Endodermal cell (in vitro differentiated cells): ENCODE measurements at places on chromosomes 1 and 21. TPM values are rescaled to one million over a fixed set of nuclear protein-coding genes. Genes with fewer than 3 reads are reported as not detected.

CRB1 gene
- total RNA-seq: not detected in 2 replicates

TNNI3K gene
- total RNA-seq: 1.1 to 1.6 TPM (median 1.5 TPM) in 3 replicates

CHIT1 gene
- 0.07 to 0.54 TPM in 2 of 3 replicates, not detected in the other for total RNA-seq

THEMIS2 gene
- total RNA-seq: 8.4 to 11.2 TPM (median 8.8 TPM) in 3 replicates

- no peak for DNase-seq
- H3K27me3 ChIP-seq: no peaks in the 10 kb centered on the region
- no peaks in the 10 kb centered on the region for H3K36me3 ChIP-seq
- peaks cover 26% of the 10 kb centered on the region for H3K4me1 ChIP-seq
Observed at GRCh38 chr1:112794654-112795239, 79.6 kb upstream of the PPM1J start.

DNA sequence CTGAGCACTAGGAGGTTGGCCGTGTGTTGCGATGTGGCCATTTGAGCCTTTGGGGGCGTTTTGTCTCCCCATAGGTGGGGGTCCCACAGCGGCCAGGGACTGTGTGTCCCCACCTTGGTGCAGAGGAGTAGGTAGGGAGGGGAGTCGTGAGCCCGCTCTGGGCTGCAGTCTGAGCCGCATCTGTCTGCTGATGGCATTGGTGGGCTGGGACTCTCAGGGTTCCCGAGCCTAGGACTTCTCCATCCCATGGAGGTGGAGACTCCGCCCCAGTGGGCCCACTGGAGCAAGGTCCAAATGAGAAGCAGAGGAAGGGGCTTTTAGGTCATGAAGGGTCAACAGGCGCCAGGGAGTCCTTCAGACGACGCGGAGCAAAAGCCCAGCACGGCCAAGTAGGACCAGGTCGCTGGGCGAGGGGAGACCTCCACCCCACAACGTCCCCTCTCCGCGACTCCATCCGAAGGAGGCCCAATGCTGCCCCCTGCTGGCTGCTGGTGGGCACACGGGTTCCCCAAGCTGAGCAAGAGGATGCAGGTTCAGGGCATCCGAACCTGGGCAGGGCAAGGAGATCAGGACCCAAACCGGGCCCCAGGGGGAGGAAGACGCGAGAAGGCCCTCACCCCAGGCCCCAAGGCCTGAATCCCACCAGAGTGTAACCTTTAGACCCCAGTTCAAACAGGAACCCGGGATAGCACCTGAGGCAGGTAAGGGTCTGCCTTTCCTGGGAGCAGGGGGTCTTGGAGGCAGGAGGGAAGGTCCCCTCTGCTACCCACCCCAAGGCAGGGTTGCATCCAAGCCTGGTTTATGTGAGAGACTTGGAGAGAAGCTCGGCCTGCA lies 14.9 kb downstream of the TTC34 start:
- peak; percentile 71 for DNase-seq
- no peaks in the 10 kb centered on the region for H3K36me3 ChIP-seq
- no peak overlapping the region for H3K4me3 ChIP-seq
- no peaks in the 10 kb centered on the region for H3K4me1 ChIP-seq

DNA sequence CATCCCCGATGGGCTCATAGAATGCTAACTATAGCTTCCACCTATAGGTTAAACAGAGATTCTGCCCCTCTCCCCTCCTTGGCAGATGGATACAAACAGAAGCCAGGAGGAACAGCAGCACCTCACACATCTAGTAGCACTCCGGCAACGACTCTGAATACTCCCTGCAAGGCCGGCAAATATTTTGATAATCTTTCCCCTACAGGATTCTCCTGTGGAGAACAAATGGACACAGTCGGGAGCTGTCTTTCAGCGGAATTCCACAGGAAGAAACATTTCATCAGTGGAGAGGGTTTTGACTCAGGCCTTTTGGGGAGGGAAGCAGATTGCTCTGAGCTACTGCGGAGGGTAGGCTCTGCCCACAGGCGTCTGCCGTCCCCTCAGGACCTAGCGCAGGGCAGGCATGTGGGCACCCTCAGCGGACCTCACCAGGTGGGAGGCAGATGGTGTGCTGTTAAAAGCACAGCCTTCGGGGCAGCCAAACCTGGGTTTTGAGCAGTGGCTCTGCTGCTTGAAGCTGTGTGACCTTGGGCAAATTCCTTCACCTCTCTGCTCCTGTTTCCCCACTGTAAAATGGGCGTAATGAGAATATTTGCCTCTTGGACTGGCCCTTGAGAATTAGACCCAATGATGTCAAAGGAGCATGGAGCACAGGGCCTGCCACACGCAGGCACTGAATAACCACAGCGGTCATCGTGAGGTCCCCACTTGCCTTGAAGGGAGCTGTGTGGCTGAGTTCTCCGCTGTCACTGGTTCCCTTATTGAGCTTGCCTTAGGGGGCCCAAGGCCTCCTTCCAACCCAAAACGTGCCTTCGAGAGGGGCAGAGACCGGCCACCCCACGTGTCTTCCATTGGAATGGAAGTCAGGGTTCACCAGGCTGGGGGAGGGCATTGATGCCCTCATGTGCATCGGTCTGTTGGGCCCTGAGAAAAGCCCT lies 19.2 kb upstream of the BCAR3 start:
- no peaks in the 10 kb centered on the region for H3K27me3 ChIP-seq
- DNase-seq: no peak

DNA sequence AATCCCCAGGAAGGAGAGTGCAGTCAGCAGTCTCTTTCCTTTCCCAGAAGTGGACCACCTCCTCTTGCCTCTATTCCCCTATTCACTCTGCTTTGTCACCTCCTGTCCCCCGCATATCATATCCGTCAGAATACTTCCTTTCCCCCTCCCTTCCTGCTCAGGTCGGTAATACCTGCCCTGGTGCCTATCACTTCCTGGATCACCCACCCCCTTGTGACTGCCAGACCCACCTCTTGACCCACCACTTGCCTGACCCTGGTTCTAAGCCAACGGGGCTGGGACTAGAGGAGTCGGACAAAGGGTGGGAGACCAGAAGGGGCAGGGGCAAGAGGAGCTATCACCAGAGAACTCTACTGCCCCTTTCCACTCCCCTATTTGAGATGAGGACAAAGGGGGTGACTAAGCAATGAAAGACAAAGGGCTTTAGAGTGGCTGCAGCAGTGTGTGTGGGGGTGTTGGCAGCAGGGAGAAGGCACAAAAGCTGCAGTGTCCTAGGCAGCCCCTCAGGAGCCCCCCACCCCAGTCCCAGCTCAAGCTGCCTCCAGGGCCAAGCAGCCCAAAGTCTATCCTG lies 1.7 kb upstream of the ADAMTS4 start:
- H3K4me3 ChIP-seq: no peak overlapping the region
- peak overlapping the region; percentile 70 for H3K27ac ChIP-seq
- peaks cover 22% of the 10 kb centered on the region for H3K36me3 ChIP-seq
- H3K4me1 ChIP-seq: peaks cover 18% of the 10 kb centered on the region

DNA sequence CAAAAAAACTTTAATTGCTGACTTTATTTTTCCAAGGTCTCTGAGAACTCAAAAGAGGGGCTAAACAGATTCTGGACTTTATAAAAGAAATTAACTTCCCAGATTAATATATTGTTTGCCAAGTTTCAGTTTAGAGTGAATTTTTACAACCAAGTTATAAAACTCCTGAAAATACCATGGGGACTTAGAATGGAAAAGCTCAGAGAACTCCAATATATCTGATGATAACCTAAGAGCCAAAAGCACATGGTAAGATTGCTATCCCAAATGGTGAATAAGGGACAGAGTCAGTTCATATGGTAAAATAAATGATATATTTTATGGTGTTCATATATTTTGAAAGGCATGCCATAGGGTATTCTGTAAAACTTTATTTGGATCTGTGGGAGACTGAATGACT lies 470.9 kb downstream of the TTLL7 start:
- no peak overlapping the region for H3K4me3 ChIP-seq
- no peak overlapping the region for H3K27ac ChIP-seq
- H3K4me1 ChIP-seq: peaks cover 4% of the 10 kb centered on the region
- DNase-seq: no peak
- H3K27me3 ChIP-seq: no peaks in the 10 kb centered on the region

DNA sequence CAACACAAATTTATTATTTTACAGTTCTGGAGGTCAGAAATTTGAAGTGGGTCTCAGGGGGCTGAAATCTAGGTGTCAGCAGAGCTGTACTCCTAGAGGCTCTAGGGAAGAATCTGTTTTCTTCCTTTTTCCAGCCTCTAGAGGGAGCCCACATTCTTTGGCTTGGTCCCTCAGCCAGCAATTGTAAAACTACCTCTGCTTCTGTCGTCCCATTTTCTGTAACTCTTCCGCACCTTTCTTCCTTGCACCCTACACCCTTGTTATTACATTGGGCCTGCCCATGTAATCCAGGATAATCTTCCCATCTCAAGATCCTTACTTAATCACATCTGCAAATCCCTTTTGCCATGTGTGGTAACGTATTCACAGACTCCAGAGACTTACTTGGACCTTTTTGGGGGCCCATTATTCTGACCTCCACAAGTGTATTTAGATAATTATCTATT lies 24.8 kb upstream of the THEM4 start:
- no peaks in the 10 kb centered on the region for H3K27me3 ChIP-seq
- no peak overlapping the region for H3K27ac ChIP-seq
- no peaks in the 10 kb centered on the region for H3K36me3 ChIP-seq
- DNase-seq: peak; percentile 77
- peaks cover 8% of the 10 kb centered on the region for H3K4me1 ChIP-seq

DNA sequence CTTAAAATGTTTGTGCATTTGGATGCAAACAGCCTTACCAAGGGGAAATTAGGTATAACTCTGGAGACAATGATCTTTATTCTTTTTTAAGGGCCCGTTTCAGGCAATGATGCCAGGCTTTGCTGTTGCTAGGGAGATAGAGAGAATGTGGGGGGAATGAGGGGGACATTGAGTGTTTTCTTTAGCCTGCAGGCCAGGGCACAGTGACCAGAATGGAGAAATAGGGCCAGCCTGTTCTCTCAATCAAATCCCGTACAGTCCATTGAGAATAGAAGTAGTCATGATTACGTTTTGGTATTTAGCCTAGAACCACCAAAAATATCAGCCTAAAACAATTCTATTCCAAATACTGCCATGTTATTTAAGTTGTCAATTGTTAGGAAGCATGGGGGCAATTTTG lies 49.0 kb downstream of the RGS7 start:
- no peak overlapping the region for H3K27ac ChIP-seq
- H3K36me3 ChIP-seq: no peaks in the 10 kb centered on the region
- no peak for DNase-seq
- H3K4me1 ChIP-seq: no peaks in the 10 kb centered on the region
- H3K4me3 ChIP-seq: no peak overlapping the region
- H3K27me3 ChIP-seq: no peaks in the 10 kb centered on the region

DNA sequence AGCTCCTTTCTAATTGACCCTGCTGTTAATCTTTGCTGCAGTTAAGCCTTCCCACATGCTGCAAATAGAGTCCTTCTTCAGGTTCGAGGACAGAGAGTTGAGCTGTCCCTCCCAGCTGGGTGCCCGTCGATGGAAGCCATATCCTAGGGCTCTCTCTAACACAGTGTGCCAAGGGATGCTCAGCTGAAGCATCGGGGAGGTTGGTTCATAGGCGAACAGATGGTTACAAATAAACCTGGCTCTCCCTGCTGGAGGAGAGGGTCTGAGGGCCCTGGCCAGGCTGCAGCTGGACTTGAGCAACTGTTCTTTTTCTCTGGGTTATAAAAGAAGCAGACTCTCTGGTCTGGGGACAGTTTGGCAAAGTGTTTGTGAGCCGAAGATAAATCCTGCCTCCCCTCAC lies 120.3 kb upstream of the C8B start:
- H3K27me3 ChIP-seq: no peaks in the 10 kb centered on the region
- no peak overlapping the region for H3K4me3 ChIP-seq
- DNase-seq: no peak
- H3K36me3 ChIP-seq: no peaks in the 10 kb centered on the region
- no peak overlapping the region for H3K27ac ChIP-seq
- peaks cover 16% of the 10 kb centered on the region for H3K4me1 ChIP-seq

DNA sequence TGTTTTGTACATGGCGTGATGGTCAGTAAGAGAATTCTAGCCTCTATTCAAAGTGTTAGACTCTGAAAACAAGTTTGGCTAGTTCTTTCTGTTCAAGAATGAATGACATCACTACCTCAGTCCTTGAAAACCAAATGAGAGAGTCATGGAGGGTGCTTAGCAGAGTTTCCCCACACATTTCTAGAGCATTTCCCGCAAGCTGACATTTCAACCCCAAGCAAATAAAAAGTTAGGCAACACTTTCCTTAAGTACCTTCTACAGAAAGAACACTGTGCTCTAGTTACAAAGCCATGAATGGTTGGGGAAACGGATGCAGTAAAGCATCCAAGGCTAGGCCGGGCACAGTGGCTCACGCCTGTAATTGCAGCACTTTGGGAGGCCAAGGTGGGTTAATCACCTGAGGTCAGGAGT lies 47.9 kb upstream of the SLC44A3 start:
- H3K27ac ChIP-seq: no peak overlapping the region
- peaks cover 6% of the 10 kb centered on the region for H3K4me1 ChIP-seq
- H3K4me3 ChIP-seq: no peak overlapping the region

DNA sequence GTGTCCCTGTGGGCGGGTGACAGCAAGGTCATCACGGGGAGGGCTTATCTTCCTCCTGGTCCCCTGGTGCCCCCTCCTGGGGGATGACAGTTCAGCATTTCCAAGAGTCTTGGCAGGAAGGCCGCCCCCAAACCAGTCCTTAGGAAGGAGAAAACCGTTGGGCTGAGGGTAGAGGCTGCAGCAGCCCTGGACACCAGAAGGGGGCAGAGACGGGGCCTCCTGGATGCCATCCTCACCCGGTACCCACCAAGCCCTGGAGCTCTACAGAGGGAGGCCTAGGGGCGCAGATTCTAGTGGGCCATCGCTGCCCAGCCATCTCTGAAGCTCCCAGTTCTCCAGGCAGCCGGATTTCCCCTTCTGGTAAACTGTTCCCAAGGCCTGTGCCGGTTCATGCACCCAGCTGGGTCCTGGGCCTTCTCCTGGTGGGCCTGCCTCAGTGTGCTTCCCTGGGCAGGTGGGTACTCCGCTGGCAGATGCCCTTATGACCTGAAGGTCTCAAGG lies 14.8 kb upstream of the ZNF669 start:
- no peaks in the 10 kb centered on the region for H3K27me3 ChIP-seq
- H3K36me3 ChIP-seq: no peaks in the 10 kb centered on the region
- no peaks in the 10 kb centered on the region for H3K4me1 ChIP-seq
- H3K4me3 ChIP-seq: no peak overlapping the region
- peak; percentile 89 for DNase-seq
